ENCODE measurements at places on chromosomes 13 and 19. TPM values are rescaled to one million over a fixed set of nuclear protein-coding genes. Genes with fewer than 3 reads are reported as not detected.

The PRRG2 gene
- total RNA-seq = 3.7 TPM

The SLITRK6 gene
- not detected for total RNA-seq

The BABAM1 gene
- total RNA-seq = 113 TPM

The SHD gene
- not detected for total RNA-seq

The PLVAP gene
- 11.8 TPM for total RNA-seq

The PRR22 gene
- 0.13 TPM for total RNA-seq

The MYADM gene
- total RNA-seq = 5.0 TPM

The SMIM17 gene
- total RNA-seq = 0.63 TPM

The FFAR3 gene
- not detected for total RNA-seq

The ZNF835 gene
- total RNA-seq = 0.38 TPM

The CYP2A6 gene
- total RNA-seq = not detected

The RAB20 gene
- total RNA-seq = 1.5 TPM

The C13orf42 gene
- total RNA-seq = not detected

The TBXA2R gene
- total RNA-seq = 2.1 TPM

The KLK8 gene
- total RNA-seq = under 0.01 TPM

The TMEM238 gene
- total RNA-seq = not detected

The TPTE2 gene
- not detected for total RNA-seq

The LILRB5 gene
- total RNA-seq = not detected

The FGF22 gene
- not detected for total RNA-seq

The ATP8B3 gene
- 0.65 TPM for total RNA-seq

The KLF16 gene
- 5.8 TPM for total RNA-seq

The UHRF1 gene
- total RNA-seq = 43.7 TPM

The AP1M2 gene
- 0.13 TPM for total RNA-seq

The ATXN8OS gene
- total RNA-seq = not detected

The KLK4 gene
- not detected for total RNA-seq

The ZNF723 gene
- total RNA-seq = not detected

The FPR1 gene
- total RNA-seq = not detected

The CCDC97 gene
- total RNA-seq = 14.4 TPM

The CDC42EP5 gene
- 53.5 TPM for total RNA-seq

The SIGLEC10 gene
- not detected for total RNA-seq

The TNNT1 gene
- 4.7 TPM for total RNA-seq

The PSPC1 gene
- 50.0 TPM for total RNA-seq

The PTH2 gene
- total RNA-seq = not detected

The SOX1 gene
- total RNA-seq = not detected

The CTXN1 gene
- total RNA-seq = 2.3 TPM

The TMPRSS9 gene
- total RNA-seq = not detected

The TTC9B gene
- not detected for total RNA-seq

The GNA15 gene
- total RNA-seq = under 0.01 TPM

The SPRY2 gene
- total RNA-seq = 14.9 TPM

The PIN1 gene
- total RNA-seq = 101 TPM

The ITGBL1 gene
- 3.2 TPM for total RNA-seq

The ZNF829 gene
- total RNA-seq = 2.1 TPM

The SULT2B1 gene
- total RNA-seq = not detected

The IL4I1 gene
- 4.0 TPM for total RNA-seq

The RINL gene
- 6.8 TPM for total RNA-seq

The CABP5 gene
- not detected for total RNA-seq

The CPB2 gene
- total RNA-seq = not detected

The KIR2DL3 gene
- not detected for total RNA-seq

The DAND5 gene
- 0.06 TPM for total RNA-seq

The FOSB gene
- total RNA-seq = 18.5 TPM

The UPF3A gene
- total RNA-seq = 28.5 TPM

The OBI1 gene
- 15.5 TPM for total RNA-seq

The IRS2 gene
- 0.88 TPM for total RNA-seq

The CRB3 gene
- total RNA-seq = not detected

The SIGLEC8 gene
- not detected for total RNA-seq

The SOHLH2 gene
- not detected for total RNA-seq

The MUC16 gene
- total RNA-seq = not detected

The PPFIA3 gene
- 3.9 TPM for total RNA-seq

The ZNF155 gene
- total RNA-seq = 3.9 TPM
